ENCODE measurements at places on chromosomes 1 and 21. TPM values are rescaled to one million over a fixed set of nuclear protein-coding genes. Genes with fewer than 3 reads are reported as not detected.

Gene REN
- not detected for total RNA-seq

Gene CHI3L1
- not detected for total RNA-seq

DNA sequence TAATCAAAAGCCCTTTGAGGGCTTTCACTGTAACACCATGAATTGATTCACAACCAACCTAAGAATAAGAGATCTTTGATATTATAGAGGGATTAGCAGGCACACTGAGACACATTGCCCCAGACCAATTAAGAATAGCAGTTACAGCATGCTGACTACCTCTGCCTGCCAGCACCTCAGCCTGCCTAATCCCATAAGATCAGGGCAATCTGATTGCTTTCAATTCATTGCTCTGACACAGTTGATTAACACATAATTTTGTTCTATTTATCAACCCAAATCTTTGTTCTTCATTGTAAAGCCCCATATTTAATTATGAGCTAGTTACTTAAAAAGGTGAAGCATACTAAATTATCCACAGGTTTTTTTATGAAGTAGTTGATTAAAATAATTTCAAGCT lies 548.8 kb upstream of the ZP4 start:
- DNase-seq, result no peak

GRCh38 chr1:220511179-220511578 lies 16.8 kb upstream of the MARK1 start:
- no peak for DNase-seq

GRCh38 chr1:53913352-53914033 lies 19.5 kb downstream of the DIO1 start:
- DNase-seq, result no peak

DNA sequence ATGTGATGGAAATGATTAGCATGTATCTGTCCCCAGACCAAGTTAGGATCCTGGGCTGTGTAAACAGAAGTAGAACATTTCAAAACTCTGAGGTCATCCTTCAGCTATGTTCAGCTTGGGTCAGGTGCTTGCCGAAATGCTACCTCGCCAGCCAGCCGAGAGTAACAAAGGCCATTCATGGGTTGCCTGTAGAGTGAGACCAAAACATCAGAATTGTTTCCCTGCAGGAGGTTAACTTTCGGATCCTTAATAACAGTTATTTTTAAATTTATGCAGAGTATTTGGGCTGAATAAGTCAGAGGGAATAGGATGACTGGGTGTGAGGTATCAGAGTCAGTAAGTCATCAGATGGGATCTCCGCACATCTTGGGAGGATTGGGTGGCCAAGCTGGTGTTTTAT lies 35.6 kb downstream of the SMYD2 start:
- no peak for DNase-seq

- no peak for DNase-seq
Measured at GRCh38 chr1:30330644-30331043, 392.7 kb downstream of the MATN1 start.

Gene C2CD4D
- total RNA-seq, result 0.89 TPM

DNA sequence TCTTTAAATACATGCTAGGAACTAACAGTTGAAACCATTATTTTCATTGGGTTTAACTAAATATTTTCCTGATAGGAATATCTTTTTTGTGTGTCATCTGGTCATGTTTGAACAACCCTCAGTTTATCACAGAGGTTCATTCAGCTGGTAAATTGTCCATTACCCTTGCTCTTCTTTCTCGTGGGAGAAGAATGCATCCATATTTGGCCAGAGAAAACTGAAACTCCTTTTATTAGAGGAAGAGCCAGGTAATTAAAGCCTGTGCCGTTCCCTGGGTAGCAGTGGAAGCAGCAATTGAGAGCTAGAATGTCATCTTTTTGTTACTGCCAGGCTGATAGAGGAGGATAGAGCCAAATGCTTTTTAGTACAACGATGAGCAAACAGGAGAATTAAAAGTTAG lies 587.2 kb upstream of the ZRANB2 start:
- no peak for DNase-seq

- no peak for DNase-seq
Measured at GRCh38 chr1:203093754-203094410, 8.1 kb upstream of the MYOG start.

- DNase-seq, result no peak
Measured at GRCh38 chr1:15188678-15189077, 35.1 kb downstream of the TMEM51 start.

Gene B4GALT2
- total RNA-seq, result 8.0 TPM

DNA sequence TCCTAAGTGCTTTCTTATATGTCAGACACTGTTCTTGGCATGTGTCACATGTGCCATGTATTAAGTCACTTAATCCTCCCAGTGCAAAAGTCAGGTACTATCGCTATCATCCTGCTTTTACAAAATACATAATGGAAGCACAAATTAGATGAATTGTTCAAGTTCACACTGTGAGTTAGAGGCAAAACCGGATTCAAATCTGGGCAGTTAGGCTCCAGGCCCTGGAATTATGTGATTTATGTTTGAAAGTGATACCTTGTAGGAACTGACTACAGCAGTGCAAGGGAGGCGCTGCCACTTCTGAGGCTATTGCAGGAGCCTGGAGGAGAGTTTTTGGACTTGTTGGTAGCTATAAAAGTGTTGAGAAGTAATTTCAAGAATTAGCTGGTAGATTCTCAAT lies 358.3 kb downstream of the HLX start:
- no peak for DNase-seq

- DNase-seq, result no peak
Measured at GRCh38 chr21:29481641-29482040, 182.9 kb downstream of the BACH1 start.

GRCh38 chr1:180691322-180691913 lies 59.6 kb downstream of the XPR1 start:
- no peak for DNase-seq

- DNase-seq, result no peak
Measured at GRCh38 chr21:17784604-17785402, 34.4 kb downstream of the C21orf91 start.

DNA sequence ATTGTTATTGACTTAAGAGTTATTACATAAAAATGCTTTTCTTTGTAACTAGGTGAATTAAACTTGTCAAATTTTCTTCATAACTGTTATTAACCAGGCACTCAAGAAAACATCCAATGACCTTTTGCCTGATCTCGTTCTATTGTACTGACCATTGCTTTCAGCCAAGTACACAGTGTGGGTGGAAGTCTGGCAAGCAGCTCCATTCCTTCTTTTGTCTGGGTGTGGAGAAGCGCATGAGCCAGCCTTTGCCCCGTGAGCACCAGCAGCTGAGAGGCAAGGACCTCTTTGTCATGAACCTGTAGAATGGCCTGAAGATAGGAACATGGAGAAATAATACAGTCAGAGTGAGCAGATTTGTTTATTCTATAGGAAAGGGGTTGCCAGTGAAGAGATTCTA lies 57.5 kb downstream of the IARS2 start:
- DNase-seq, result no peak

GRCh38 chr1:9121496-9122409 lies 7.1 kb downstream of the GPR157 start:
- peak; percentile 70 for DNase-seq

- no peak for DNase-seq
Measured at GRCh38 chr1:5140136-5140535, 485.7 kb downstream of the AJAP1 start.

DNA sequence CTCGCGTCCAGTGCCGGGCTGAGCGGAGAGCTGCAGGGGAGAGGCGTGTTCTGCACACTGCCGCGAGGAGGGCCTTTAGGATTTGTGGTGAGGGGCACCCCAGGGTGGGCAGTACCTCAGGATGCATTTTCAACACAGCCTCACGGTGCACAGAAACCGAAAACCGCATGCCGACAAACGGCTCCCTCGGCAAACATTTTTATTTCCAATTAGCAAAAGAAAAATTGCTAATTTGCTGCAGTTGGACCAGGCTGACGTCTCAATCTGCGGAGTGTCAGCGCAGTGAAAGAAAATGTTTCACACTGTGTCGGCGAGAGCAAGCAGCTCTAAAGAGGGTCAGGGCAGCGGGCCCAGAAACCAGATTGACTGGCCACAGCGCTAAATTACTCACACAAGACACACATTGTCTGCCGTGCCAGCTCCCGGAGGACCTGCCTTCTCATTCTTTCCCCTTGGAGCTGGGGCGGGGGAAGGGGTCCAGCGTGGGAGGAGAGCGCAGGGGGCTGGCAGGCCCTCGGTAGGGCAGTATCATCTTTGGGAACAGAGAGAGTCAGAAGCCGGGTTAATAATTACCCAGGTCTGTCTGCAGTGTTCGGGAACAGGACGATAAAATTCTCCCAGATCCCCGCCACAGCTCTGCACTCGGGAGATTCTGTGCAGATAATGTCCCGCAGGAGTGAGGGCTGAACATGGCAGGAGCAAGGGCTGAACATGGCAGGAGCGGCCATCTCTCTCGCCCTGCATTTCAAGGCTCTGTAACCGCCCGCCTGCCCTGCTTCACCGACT lies 150.2 kb downstream of the PRDM16 start:
- no peak for DNase-seq

Gene GADD45A
- 14.2 TPM for total RNA-seq

- DNase-seq, result no peak
Measured at GRCh38 chr1:87120779-87121178, 206.3 kb downstream of the HS2ST1 start.

Gene EVI5
- 0.35 TPM for total RNA-seq

DNA sequence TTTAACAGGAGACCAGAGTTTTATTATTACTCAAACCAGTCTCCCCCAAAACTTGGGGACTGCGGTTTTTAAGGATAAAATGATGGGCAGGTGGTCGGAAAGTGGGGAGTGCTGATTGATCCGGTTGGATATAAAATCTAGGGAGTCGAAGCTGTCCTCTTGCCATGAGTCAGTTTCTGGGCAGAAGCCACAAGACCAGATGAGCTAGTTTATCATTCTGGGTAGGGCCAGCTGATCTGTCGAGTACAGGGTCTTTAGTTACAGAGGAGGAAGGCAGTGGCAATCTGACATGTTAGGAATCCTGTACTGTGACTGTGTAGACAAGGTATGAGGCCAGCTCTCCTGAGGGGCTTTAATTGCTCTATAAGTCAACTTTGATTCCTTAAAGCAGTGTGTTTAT lies 22.9 kb upstream of the FOXE3 start:
- DNase-seq, result no peak

GRCh38 chr1:31796707-31797106 lies 19.1 kb downstream of the SPOCD1 start:
- DNase-seq, result no peak

DNA sequence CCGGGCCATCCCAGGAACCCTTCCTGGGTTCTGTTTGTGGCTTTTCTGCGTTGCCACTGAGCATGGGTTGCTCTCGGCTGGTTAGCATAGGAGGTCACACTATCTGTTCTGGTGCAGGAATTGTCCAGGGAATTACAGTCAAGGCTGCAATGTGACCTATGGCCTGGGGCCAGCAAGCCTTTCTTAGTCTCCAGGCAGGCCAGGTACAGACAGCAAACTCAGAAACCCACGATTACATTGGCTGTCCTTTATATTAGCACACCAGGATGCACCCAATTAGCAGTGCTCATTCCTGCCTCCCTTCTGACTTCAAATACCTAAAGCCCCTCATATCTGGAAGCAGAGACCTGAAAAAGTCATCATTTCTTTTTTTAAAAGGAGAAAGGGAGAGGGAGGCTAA lies 55.2 kb downstream of the CD247 start:
- no peak for DNase-seq

- DNase-seq, result no peak
Measured at GRCh38 chr1:46466477-46467182, 23.0 kb upstream of the DMBX1 start.

DNA sequence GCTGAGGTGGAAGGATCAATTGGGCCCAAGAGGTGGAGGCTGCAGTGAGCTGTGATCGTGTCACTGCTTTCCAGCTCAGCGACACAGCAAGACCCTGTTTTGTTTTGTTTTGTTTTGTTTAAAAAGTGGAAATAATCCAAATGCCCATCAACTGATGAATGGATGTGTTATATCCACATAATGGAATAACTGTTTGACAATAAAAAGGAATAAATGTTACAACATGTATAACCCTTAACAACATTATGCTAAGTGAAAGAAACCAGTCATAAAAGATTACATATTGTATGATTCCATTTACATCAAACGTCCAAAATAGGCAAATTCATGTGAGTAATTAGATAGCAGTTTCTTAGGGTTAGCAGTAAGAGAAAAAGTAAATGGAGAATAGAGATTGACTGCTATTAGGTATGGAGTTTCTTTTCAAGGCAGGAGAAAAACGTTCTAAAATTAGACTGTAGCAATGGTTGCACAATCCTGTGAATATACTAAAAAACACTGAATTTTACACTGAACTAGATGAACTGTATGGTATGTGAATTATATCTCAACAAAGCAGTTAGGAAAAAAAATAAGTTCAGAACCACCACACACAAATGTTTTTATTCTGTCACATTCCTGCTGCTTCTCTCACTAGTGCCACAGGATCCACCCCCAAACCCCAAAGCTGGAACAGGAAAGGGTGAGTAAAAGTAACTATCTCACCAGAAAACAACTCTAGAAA lies 15.7 kb downstream of the FOXJ3 start:
- peak; percentile 23 for DNase-seq

DNA sequence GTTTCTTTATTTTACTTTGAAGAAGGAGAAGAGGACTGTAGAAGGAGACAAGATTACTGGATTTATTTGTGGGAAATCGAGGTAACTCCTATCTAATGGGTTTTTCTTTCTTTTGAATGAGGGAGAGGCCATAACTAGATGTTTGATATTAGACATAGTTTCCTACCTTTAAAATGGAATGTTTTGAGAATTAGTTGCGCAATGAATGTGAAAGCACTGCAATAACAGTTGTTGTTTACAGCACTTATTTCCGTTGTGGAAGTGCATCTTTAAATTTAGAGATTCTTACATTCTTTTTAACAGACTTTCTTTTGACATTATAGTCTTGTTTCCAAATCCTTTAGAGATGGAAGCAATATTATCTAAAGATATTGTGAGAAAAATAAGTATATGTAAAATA lies 229.0 kb downstream of the SRGAP2C start:
- DNase-seq, result no peak

DNA sequence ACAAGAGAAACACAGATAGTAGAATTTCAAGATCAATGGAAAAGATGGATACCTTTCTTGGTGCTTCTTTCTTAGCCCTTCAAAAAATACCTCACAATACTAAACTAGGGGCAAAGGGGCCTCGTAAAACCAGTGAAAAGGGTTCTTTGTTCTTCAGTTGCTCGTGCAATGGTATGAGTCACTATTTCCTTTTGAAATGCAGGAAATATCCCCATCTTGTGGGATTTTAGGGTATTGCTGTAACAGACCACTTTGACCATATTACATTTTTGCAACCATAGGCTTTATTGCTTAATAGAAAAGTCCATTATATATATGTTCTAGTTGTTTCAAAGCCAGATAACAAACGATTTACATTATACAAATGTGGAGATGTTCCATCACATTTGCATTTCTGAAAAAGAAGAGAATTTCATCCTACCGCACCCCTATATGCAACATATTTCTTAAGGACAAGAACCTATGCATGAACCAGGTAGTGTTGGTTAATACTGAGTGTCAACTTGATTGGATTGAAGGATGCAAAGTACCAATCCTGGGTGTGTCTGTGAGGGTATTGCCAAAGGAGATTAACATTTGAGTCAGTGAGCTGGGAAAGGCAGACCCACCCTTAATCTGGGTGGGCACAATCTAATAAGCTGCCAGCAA lies 88.6 kb upstream of the PKN2 start:
- peak; percentile 12 for DNase-seq

Gene GUCA2A
- not detected for total RNA-seq

- peak; percentile 50 for DNase-seq
Measured at GRCh38 chr21:31011412-31011811, 26.9 kb downstream of the KRTAP19-8 start.

Gene SLC6A17
- total RNA-seq, result not detected

- no peak for DNase-seq
Measured at GRCh38 chr1:47471163-47471562, 33.3 kb downstream of the FOXD2 start.

Gene SPAG17
- not detected for total RNA-seq

Gene GSTM5
- total RNA-seq, result 0.17 TPM

All from activated CD4-positive, alpha-beta T cell treated with anti-CD3 and anti-CD28 coated beads, Interleukin-2, amount 10 ng/mL, durations not matched to agents 7 days and 5 days (primary cell).